Activated CD4-positive, alpha-beta T cell treated with anti-CD3 and anti-CD28 coated beads for 4 hours (primary cell): ENCODE measurements at places on chromosomes 5 and 9.

DNA sequence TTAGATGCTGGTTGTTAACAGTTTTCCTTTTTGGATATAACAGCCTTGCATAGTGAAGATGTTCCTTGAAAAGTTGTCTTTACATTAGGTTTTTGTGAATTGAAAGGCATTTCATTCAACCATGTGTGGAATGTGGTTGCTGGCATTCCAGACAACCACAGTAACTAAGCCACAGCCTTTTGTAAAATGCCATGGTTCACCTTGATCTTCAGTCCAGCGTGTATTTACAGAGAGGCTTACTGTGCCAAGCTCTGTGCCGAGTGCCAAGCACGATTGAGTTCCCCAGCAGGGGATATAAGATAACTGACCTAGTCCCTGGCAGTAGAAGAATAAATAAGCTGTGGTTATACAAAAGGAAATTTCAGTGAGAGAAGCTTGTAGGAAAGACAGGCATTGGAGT lies 4.9 kb downstream of the EXOSC2 start:
- DNase-seq = no peak

- DNase-seq = no peak
These were observed 28.6 kb downstream of the TRIM32 start for GRCh38 chr9:116715751-116716150.

DNA sequence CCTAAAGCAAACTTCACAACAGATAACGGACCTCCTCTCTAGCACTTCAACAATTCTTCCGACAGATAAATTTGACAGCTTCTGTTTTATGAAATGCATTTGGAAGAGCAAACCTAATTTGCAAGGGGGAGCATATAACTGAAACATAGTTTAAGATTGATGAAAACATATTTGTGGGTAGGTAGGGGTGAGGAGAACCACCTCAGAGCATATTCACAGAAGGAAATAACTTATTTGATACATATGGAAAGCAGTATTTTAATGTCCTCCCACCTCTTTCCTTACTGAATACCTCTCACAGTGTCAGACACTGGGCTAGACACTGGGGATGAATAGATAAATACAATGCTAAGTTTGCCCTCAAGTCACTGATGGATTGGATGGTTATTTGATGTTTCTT lies 384.8 kb downstream of the MAT2B start:
- DNase-seq = no peak

GRCh38 chr5:139148986-139149385 lies 49.2 kb downstream of the SIL1 start:
- DNase-seq = no peak

GRCh38 chr9:86355814-86356213 lies 1.6 kb upstream of the TUT7 start:
- DNase-seq = no peak

- no peak for DNase-seq
These were observed 69.0 kb upstream of the GGTA1 start for GRCh38 chr9:121568343-121569265.

- peak; percentile 63 for DNase-seq
These were observed 29.2 kb downstream of the CDKN2A start for GRCh38 chr9:21964925-21965385.

DNA sequence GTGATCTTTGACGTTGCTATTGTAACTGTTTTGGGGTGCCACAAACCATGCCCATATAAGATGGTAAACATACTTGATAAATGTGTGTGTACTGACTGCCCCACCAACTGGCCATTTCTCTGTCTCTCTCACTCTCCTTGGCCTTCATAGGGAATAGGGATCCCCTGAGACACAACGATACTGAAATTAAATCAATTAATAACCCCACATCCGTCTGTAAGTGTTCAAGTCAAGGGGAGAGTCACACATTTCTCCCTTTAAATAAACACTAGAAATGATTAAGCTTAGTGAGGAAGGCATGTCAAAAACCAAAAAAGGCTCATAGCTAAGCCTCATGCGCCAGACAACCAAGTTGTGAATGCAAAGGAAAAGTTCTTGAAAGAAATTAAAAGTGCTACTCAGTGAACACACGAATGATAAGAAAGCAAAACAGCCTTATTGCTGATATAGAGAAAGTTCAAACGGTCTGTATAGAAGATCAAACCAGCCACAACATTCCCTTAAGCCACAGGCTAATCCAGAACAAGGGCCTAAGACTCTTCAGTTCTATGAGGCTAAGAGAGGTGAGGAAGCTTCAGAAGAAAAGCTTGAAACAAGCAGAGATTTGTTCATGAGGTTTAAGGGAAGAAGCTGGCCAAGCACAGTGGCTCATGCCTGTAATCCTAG lies 111.1 kb downstream of the UGCG start:
- DNase-seq = no peak

GRCh38 chr9:89619424-89620138 lies 14.8 kb downstream of the GADD45G start:
- DNase-seq = no peak
